Activated naive CD8-positive, alpha-beta T cell treated with anti-CD3 and anti-CD28 coated beads, Interleukin-2, amount 10 ng/mL, durations not matched to agents 7 days and 5 days (primary cell): ENCODE measurements at places on chromosomes 6 and 20.
A peak's percentile ranks its signal among the peaks of the same experiment; 100 is the strongest.

GRCh38 chr20:58447511-58448391 is 58.7 kb downstream of the VAPB start:
- H3K36me3 ChIP-seq: peaks cover 27% of the 10 kb centered on the region
- no peak overlapping the region for H3K27ac ChIP-seq
- no peak for DNase-seq

GRCh38 chr6:132310921-132311320 is 90.4 kb downstream of the MOXD1 start:
- H3K4me1 ChIP-seq: no peaks in the 10 kb centered on the region
- H3K36me3 ChIP-seq: no peaks in the 10 kb centered on the region
- no peak overlapping the region for H3K4me3 ChIP-seq

DNA sequence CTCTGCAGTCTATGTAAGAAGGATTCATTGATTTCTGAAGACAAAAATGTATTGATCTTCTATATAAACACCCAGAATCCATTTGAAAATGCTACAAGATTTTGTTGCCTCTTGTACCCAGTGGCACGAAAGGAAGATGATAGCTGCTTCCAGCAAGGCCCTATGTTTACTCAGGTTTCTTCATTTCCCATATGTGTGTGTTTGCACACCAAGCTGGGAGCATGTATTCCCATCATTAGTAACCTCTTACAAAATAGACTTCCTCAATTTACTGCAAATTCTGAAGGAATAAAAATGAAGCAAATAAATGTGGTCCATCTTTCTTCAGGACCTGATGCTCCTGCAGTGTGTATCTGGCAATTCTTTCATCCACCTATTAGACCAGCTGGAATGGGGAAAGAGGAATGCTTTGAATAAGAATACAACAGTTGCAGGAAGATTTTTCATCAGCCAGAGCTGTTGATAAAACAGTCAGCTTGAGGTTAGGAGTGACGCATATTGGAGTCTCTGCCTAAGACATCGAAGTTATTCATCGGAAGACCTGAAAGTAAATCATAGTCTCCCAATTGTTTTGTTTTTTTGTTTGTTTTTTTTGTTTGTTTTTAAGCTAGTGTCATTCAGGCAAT is 132.3 kb downstream of the PDE7B start:
- no peak for DNase-seq
- no peaks in the 10 kb centered on the region for H3K36me3 ChIP-seq
- H3K27ac ChIP-seq: no peak overlapping the region
- no peaks in the 10 kb centered on the region for H3K4me1 ChIP-seq

- H3K27me3 ChIP-seq: peaks cover 15% of the 10 kb centered on the region
- H3K27ac ChIP-seq: no peak overlapping the region
- no peak overlapping the region for H3K4me3 ChIP-seq
- peaks cover 8% of the 10 kb centered on the region for H3K36me3 ChIP-seq
- peak; percentile 75 for DNase-seq
Measured at GRCh38 chr6:35552285-35552917, 39.7 kb upstream of the TULP1 start.

- no peaks in the 10 kb centered on the region for H3K4me1 ChIP-seq
- H3K27ac ChIP-seq: no peak overlapping the region
- no peak for DNase-seq
- H3K36me3 ChIP-seq: no peaks in the 10 kb centered on the region
Measured at GRCh38 chr6:75155631-75156030, 50.2 kb downstream of the COL12A1 start.

- no peak overlapping the region for H3K4me3 ChIP-seq
- H3K27me3 ChIP-seq: peaks cover 11% of the 10 kb centered on the region
- no peak for DNase-seq
Measured at GRCh38 chr6:170122651-170123050, 168.2 kb downstream of the DLL1 start.

DNA sequence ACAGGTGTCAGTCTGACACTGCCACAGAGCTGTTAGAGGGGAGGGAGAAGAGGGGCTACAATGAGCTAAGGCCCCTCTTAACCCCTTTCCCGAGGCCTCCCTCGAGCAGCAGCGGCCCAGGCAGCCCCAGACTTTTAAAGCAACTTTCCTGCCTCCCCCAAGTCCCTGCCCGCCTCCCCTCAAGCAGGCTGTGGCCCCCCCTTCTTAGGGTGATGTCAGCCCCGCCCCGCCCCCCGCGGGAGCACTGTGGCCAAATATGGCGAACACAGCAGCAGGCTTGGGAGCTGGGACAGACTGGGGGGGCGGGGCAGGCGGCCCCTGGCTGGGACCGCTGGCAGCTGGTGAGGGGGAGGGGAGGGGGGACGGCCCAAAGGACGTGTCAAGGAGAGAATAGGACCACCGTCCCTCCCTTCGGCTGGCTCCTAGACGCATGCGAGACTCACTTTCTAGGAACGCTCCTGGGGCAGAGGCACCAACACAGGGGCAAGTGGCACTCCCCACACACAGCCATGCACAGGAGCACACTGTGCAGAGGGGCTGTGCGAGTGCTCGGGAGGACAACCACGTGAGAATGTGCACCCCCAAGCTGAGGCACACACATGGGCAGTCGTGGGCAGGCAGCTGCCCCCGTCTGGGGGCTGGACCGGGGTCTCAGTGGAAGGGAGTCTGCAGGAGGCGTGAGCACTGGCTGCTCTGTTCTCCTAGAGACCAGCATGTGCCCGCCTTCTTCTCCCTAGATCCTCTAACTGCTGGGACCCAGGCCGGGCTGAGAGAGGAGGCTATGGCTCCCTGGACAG is 6.7 kb downstream of the TEAD3 start:
- peaks cover 14% of the 10 kb centered on the region for H3K4me1 ChIP-seq
- H3K27ac ChIP-seq: peak overlapping the region; percentile 36
- H3K36me3 ChIP-seq: no peaks in the 10 kb centered on the region
- peaks cover 3% of the 10 kb centered on the region for H3K27me3 ChIP-seq
- no peak overlapping the region for H3K4me3 ChIP-seq
- no peak for DNase-seq

GRCh38 chr6:109701774-109702173 is 10.7 kb downstream of the FIG4 start:
- DNase-seq: no peak
- no peaks in the 10 kb centered on the region for H3K27me3 ChIP-seq
- H3K27ac ChIP-seq: no peak overlapping the region
- no peaks in the 10 kb centered on the region for H3K36me3 ChIP-seq
- peaks cover 6% of the 10 kb centered on the region for H3K4me1 ChIP-seq

- H3K4me1 ChIP-seq: peaks cover 16% of the 10 kb centered on the region
- peaks cover 2% of the 10 kb centered on the region for H3K36me3 ChIP-seq
- no peaks in the 10 kb centered on the region for H3K27me3 ChIP-seq
Measured at GRCh38 chr20:3842348-3842930, 4.2 kb upstream of the MAVS start.

- no peak overlapping the region for H3K4me3 ChIP-seq
- no peak for DNase-seq
- peaks cover 15% of the 10 kb centered on the region for H3K27me3 ChIP-seq
Measured at GRCh38 chr6:85756982-85757381, 114.3 kb upstream of the SYNCRIP start.

GRCh38 chr20:61569825-61570224 is 317.8 kb downstream of the CDH4 start:
- no peaks in the 10 kb centered on the region for H3K36me3 ChIP-seq
- no peaks in the 10 kb centered on the region for H3K27me3 ChIP-seq
- no peak overlapping the region for H3K27ac ChIP-seq
- no peak for DNase-seq
- no peak overlapping the region for H3K4me3 ChIP-seq

DNA sequence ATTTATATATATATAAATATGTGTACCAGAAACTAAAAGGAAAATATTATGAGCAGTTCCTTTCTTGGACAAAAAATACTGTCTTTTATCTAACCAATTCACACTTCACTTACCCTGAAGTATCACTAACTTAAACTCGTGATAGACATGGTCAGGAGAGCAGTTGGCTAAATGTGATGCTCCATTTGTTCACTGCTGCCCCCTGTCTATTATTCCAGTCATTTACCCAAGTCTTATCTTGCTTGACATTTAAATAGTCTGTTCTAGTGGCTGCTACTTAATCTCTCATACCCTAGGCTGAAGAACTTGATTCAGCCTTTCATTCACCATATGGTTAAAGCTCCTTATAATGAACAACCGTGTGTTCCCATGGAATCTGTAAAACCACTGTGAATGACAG is 789.6 kb upstream of the EYS start:
- no peaks in the 10 kb centered on the region for H3K27me3 ChIP-seq
- H3K4me3 ChIP-seq: no peak overlapping the region
- no peaks in the 10 kb centered on the region for H3K36me3 ChIP-seq
- H3K27ac ChIP-seq: no peak overlapping the region
- no peaks in the 10 kb centered on the region for H3K4me1 ChIP-seq

DNA sequence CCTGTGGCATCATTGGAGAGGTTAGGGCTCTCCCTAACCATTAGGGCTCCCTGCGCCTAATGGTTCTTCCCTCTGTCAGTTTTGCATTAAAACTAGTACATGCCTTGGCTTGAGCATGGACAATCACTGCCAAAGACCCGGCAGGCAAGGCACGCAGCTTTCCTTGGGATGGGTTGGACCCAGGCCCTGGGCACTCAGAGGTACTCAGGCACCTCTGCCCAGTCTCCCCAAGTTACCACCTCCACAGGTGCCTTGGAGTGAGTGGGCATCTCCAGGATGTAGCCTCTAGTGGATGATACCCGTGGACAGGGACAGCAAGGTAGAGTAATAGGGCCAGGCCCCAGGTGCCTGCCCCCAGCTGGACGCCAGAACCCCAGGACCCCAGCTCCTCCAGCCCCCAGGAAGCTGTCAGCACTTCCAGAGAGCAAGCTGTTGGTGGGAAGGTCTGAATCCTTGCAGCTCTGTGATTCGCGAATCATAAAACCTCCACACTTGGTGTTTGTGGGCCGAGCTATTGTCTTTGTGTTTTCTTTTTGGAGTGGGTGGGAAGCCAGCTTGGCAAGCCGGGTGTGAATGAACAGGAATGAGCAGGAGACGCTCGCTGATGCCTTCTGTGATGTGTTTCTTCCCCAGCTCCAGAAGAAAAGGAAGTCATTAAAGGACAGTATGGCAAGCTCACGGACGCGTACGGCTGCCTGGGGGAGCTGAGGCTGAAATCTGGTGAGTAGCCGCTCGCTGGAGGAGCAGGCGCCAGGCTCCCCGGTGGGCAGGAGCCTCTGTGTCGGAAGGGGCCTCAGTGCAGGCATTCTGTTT is 35.1 kb downstream of the SYNJ2 start:
- no peaks in the 10 kb centered on the region for H3K27me3 ChIP-seq
- no peak overlapping the region for H3K4me3 ChIP-seq
- H3K27ac ChIP-seq: no peak overlapping the region
- DNase-seq: no peak

- H3K4me3 ChIP-seq: no peak overlapping the region
- H3K4me1 ChIP-seq: no peaks in the 10 kb centered on the region
- no peaks in the 10 kb centered on the region for H3K36me3 ChIP-seq
- DNase-seq: no peak
- no peaks in the 10 kb centered on the region for H3K27me3 ChIP-seq
- H3K27ac ChIP-seq: no peak overlapping the region
Measured at GRCh38 chr20:25496968-25497401, 88.3 kb downstream of the NINL start.

- H3K4me1 ChIP-seq: peaks cover 13% of the 10 kb centered on the region
- DNase-seq: no peak
- no peak overlapping the region for H3K4me3 ChIP-seq
- H3K27me3 ChIP-seq: peaks cover 12% of the 10 kb centered on the region
- no peak overlapping the region for H3K27ac ChIP-seq
Measured at GRCh38 chr6:131787079-131787478, 20.7 kb upstream of the ENPP1 start.

- H3K27me3 ChIP-seq: peaks cover 35% of the 10 kb centered on the region
- peak overlapping the region; percentile 64 for H3K4me3 ChIP-seq
- H3K27ac ChIP-seq: no peak overlapping the region
- no peaks in the 10 kb centered on the region for H3K36me3 ChIP-seq
Measured at GRCh38 chr20:31861385-31862156, 8.8 kb downstream of the DUSP15 start.

GRCh38 chr20:9141070-9141469 is 72.2 kb downstream of the PLCB4 start:
- H3K27ac ChIP-seq: no peak overlapping the region
- no peak for DNase-seq
- H3K4me1 ChIP-seq: no peaks in the 10 kb centered on the region
- no peaks in the 10 kb centered on the region for H3K36me3 ChIP-seq

- H3K4me1 ChIP-seq: peaks cover 46% of the 10 kb centered on the region
- H3K36me3 ChIP-seq: peaks cover 14% of the 10 kb centered on the region
- H3K27ac ChIP-seq: peak overlapping the region; percentile 97
Measured at GRCh38 chr6:33787954-33788693, 806 bp downstream of the LEMD2 start.

DNA sequence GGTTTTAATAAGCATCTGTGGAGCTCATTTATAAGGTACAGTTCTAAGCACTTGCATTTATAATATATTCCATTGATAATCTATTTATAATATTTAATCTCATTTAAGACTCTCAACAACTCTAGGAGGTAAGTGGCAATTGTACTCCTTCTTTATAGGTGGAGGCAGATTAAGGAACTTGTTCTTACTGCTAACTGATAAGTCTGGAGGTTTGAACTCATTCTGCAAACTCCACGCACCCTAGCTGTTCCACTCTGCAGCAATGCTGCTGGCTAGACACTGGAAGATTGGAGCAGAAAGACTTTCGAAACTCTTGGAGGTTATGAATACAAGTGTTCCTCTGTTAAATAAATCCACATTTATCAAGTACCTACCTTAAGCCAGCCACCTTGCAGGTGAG is 793 bp upstream of the HDAC2 start:
- peak overlapping the region; percentile 97 for H3K4me3 ChIP-seq
- no peaks in the 10 kb centered on the region for H3K36me3 ChIP-seq
- no peak for DNase-seq
- peaks cover 20% of the 10 kb centered on the region for H3K4me1 ChIP-seq

GRCh38 chr20:18645851-18646250 is 58.0 kb downstream of the DTD1 start:
- no peak overlapping the region for H3K27ac ChIP-seq
- no peak for DNase-seq
- no peak overlapping the region for H3K4me3 ChIP-seq
- peaks cover 3% of the 10 kb centered on the region for H3K4me1 ChIP-seq

DNA sequence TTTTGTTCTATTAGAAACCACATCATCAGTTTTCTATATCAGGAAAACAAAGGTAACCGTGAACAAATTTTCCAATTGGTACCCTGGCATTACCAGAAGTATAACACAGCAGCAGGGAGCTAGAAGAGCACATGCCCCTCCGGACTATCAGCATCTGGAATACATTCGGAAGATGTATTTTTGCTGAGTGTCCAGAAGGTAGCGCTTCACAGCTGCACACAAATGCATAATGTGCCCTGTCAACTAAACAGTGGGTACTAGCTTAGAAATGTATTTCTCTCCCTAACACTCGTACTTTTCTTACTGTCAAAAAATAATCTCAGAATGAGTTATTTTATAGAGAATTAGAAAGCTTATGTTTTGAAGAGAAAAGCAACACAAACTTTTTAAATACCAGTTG is 77.6 kb downstream of the HUS1B start:
- H3K4me1 ChIP-seq: peaks cover 20% of the 10 kb centered on the region
- peaks cover 20% of the 10 kb centered on the region for H3K36me3 ChIP-seq
- DNase-seq: no peak

DNA sequence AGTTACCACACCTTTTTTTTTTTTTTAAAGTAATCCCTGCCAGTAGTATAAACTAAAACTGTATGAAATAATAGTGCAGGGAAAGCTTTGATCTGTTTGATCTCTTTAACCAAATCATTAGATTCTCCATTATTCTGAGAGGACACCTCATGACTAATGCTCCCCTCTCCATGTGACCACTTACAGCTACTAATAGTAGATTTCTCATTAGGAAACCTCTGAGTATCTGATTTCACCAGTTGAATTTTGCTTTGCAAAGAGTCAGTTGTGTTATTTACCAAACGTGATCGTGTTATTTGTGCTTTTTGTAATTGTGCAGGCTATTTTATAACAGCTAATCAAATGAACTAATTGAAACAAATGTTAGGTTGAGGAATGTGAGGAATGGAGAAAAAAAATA is 12.5 kb downstream of the CASP8AP2 start:
- H3K27ac ChIP-seq: no peak overlapping the region
- H3K4me1 ChIP-seq: peaks cover 17% of the 10 kb centered on the region
- H3K4me3 ChIP-seq: no peak overlapping the region
- peaks cover 18% of the 10 kb centered on the region for H3K36me3 ChIP-seq
